ENCODE measurements at places on chromosomes 2 and 18.

DNA sequence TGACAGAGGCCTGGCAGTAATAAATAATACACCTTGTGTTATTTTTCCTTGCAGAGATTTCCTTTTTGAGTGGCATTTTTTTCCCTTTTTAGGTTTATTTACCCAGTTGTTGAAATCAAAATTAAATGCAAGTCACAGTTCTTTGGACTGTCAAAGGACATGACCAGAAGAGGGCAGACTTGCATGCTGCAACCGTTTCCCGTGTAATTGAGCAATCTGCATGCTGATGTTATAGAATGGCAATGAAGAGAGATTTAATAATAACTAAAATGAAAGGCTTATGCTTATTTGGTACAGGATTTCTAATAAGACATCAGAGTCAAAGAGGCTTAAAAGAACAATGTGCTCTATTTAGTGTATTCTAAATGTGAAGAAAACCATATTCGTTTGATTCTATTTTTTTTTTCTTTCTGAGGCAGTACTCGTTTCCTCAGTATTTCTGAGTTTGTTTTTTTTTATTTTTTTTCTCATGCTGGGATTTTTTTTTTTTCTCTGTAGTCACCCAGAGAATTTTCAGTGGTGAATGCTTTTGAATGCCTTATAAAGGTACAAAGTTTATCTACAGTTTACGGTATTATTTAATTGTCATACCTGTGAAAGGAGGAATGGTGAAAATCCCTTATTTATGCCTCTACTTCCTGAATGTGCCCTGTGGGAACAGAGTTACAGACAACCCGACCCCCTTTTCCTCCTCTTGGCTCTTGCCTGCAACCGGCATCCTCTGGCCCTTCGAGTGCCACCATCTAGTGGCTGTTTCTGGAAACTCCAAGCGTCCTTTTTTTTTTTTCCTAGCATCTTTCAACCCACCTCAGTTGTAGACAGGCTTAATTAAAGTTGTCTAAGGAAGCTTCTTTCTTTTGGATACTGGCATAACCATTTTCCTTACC lies 368.5 kb downstream of the LRRTM1 start:
- peak; percentile 73 for DNase-seq

DNA sequence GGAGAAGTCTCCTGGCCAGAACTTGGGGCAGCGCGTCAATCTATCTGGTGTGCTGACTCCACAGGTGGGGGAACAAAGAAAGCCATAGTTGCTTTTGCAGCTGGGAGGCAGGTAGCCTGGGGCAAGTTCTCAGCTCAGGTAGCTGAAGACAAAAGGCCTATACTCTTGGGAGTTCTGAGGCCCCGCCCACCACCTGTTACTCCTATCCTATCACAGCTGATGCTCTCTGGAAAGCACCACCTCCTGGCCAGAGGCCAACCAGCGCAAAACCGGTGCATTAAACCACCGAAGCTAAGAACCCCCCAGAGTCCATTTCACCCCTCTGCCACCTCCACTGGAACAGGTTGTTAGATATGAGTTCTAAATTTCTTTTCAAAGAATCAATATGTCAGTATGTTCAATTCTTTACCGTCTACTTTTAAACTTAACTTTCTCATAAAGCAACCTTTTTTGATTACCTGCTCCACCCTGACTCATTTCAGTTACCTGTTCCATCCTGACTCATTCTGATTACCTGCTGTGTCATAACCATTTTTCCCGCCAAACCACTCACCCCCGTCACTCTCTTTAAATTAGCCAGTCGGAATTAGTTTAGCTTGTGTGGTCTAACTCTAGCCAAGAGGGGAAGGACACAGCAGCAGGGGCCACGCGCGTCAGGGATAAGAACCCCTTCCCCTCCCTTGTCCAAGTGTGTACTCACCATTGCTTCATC lies 43.4 kb downstream of the UPP2 start:
- no peak for DNase-seq

GRCh38 chr2:109033171-109033570 lies 44.2 kb upstream of the EDAR start:
- no peak for DNase-seq

DNA sequence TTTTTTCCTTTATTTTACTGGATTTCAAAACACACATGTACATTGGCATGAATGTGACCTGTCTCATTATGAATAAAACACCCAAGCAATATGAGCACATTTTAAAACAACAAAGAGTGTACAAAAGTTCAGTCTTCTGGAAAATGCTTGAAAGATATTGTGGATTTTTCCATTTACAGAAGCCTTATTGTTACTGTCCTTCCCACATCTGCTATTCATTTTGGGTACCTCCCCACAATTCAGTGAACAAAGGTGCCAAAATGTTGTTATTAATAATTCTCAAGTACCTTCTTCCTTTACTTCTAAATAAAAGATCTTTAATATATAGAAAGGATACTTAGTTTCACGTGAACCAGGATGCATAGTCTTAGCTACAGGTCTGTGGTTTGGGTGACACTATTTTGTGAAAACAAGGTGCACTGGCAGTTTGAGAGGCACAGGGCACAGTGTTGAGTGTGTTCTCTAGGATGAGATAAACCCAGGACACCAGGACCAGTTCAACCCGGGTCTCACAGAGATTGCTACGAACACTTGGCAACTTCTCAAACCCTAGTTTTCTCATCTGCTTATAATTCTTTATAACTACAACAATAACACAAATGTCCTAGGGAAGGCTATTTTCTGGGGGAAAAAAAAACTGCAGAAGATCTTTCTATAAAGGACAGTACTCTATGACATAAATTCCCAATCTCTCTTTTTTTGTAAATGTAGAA lies 84.5 kb upstream of the GALNT5 start:
- no peak for DNase-seq

DNA sequence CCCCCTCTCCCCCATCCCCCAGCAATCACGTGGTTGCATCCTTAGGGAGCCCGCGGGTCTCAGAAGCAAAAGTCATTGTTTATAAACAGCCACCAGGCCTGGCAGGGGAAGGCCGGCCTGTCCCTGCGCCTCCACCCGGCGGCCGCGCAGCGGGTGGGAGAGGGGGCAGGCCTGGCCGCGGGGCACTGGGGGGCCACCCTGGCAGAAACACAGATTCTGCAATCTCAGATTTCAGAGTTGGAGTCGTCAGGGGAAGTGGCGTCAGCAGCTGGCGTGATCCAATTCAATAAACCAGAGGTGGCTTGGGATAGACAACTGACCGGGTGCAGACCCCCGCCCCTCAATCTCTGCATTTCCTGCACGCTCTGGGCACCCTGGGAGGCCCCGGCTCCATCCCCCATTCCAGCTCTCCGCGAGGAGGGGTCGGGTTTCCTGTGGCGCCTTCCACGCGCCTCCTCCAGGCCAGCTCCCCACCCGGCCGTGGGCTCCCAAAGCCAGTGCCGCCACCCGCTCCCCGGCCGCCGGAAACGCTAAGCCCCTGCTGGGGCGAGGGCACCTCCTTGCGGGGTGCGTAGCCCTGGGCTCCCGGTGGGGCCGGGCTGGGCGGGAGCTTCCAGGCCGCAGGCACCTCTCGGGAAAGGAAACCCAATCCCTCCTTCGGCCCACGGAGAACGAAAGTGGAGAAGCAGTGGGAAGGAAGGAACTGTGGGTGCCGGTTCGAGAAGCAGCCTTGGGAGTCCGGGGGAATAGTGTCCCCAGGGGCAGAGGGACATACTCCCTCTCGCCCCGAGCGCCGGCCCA lies 1.1 kb downstream of the BIN1 start:
- DNase-seq: no peak

- peak; percentile 67 for DNase-seq
Measured at GRCh38 chr2:164840458-164840929, 1.1 kb downstream of the COBLL1 start.

DNA sequence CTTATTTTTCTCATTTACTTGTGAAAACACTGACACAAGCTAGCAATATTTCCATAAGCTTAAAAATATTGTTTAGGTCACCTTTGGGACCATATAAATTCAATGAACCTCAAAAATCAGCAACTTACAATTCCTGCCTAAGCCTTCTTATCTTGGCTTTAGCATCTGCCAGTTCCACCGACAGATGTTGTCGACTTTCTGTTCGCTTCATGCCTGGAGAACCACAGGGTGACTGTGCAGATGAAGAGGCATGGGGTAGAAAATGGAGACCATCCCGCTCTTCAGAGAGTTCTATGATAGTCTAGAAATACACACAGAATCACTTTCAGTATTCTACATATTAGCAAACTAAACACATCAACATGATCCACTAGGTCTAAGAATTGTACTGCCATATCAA lies 64.2 kb downstream of the CCDC88A start:
- DNase-seq: no peak

DNA sequence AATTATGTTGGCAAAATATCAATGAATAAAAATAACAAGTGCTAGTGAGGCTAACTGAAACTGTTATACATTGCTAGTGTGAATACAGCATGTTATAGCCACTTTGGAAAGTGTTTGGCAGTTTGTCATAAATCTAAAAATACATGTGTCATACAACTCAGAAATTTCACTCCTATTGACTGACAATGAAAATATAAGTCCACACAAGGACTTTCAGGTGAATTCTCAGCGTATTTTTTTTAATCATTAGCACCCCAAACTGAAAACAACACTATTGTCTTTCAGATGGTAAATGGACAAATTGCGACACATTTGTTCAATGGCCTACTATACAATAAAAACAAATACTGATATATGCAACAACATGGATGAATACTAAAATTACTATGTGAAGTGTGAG lies 884.8 kb downstream of the TRIB2 start:
- no peak for DNase-seq

DNA sequence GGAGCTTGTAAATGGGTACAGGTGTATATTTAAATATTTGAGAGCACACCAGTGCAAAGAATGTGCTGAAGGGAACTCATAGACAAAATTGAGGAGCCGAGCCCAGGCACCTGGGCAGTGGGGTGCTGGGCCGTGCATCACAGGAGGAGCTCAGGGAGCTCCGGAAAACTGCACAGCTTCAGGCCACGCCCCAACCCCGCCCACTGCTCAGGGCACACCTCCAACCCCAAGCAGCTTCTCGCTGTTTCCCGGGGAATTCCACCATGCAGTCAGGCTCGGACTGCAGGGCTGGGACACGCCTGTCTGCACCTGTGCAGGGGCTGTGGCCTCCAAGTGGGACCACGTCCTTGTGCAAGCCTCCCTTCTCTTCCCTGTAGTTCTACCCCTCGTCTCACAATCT lies 243.0 kb downstream of the HDAC4 start:
- DNase-seq: peak; percentile 19

GRCh38 chr18:48949606-48950535 lies 894 bp downstream of the SMAD7 start:
- peak; percentile 52 for DNase-seq

DNA sequence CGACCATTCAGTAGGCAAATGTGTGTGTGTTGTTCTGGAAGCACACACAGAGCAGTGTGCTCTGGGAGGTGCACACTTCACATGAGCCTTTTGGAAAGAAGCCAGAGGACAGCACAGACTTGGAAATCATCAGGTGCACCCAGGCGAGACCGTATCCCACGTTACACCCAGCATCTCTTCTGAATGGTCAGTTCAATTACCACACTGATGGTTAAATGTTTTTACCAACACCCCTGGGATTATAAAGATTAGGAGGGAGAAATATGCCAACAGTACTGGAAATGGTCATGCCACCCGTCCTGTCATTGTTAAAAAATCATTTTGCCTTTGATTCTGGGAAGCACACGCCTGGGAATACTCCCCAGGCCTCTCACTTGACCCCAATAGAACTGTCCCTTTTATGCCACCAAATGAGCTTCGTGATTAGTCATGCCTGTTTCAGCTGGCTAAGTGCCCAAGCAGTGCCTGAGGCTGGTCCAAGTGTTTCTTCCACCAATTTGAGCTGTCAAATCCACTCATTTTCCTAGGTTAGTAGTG lies 183.7 kb downstream of the NRP2 start:
- DNase-seq: no peak

GRCh38 chr18:54086046-54086802 lies 138.2 kb downstream of the MBD2 start:
- no peak for DNase-seq

GRCh38 chr2:39468579-39469451 lies 31.7 kb upstream of the MAP4K3 start:
- DNase-seq: no peak

- peak; percentile 55 for DNase-seq
Measured at GRCh38 chr2:232418466-232419244, 12.0 kb downstream of the ALPG start.

GRCh38 chr18:8536922-8537321 lies 72.3 kb upstream of the RAB12 start:
- DNase-seq: no peak

- DNase-seq: no peak
Measured at GRCh38 chr2:27041752-27042151, 9.0 kb downstream of the TMEM214 start.

DNA sequence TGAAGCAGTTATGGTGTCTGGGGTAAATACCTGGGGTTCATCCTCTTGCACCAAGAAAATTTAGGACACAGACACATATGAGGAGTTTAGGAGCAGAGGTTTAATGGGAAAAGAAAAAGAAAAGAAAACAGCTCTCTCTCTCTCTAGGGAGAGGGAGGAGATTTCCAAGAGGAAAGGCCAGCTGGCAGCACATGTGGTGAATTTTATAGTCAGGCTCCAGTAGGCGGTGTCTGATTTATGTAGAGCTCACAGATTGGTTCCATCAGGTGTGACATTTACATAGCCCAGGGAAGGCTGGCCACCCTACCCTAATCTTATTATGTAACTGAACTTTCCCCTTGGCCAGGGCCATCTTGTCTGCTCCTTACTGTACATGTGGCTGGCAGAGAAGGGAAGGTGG lies 297.5 kb upstream of the RGPD4 start:
- no peak for DNase-seq

DNA sequence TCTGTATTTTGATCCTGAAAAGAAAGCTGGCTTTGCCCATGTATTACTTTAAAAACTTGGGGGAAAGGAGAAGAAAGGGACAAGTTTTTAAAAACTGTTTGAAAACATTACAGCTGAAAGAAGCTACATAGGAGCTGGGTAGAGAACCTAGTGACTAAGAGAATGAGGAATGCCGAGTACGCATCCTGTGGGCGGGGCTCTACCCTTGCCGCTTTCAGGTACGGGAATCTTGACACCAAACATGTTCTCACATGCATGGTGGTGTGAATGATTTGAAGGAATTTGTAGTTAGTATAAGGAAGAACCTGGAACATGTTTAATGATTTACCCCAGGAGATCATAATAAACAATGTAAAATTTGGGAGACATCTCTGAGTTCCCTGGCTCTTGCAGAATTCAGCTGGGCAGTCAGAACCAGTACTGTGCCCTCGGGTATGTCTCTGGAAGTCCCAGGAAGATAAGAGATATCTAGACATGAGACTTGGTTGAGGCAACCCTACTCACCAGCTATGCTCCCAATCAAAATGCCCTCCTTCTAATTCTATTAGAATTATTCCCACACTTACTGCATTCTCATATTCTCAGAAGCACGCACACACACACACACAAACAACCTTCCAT lies 16.5 kb upstream of the TGFA start:
- no peak for DNase-seq

- DNase-seq: no peak
Measured at GRCh38 chr2:79831961-79832360, 319.1 kb downstream of the CTNNA2 start.
